GM23338 (cell line): ENCODE measurements at places on chromosomes 5 and 9. TPM values are rescaled to one million over a fixed set of nuclear protein-coding genes. Genes with fewer than 3 reads are reported as not detected.
A peak's percentile ranks its signal among the peaks of the same experiment; 100 is the strongest.

DNA sequence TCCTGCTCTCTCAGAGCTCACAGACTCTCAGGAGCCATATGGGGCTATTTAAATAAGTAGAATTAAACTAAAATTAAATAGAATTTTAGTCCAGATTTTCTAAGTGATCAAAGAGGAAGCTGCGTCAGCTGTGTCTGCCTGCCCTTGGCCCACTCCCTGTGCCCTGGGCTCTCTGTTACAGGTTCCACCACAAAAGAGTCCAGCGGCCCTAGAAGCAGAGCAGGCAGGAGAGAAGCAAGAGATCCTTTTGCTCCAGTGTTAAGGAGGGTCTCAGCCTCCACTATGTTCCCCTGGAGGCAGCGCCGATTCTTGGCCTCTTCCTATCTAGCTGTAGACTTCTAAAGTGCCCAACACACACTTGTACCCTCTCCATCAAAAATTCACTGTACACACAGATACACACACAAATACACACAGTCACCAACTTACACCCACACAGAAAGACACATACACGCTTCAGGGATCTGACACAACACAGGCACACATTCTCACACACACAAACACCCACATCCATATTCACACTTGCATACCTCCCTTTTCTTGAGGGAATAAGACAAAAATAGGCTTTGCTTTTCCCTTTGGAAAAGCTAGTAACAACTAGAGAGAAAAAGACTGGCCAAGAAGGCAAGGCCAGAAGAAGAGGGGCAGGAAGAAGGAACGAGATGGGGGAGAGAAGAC is 5.5 kb upstream of the TNIP1 start:
- no peak overlapping the region for H3K27ac ChIP-seq
- H3K27me3 ChIP-seq, result no peaks in the 10 kb centered on the region
- no peak overlapping the region for H3K4me3 ChIP-seq
- H3K36me3 ChIP-seq, result no peaks in the 10 kb centered on the region
- peaks cover 7% of the 10 kb centered on the region for H3K4me1 ChIP-seq
- DNase-seq, result no peak

- no peaks in the 10 kb centered on the region for H3K36me3 ChIP-seq
- DNase-seq, result no peak
- no peak overlapping the region for H3K4me3 ChIP-seq
Measured at GRCh38 chr5:119897537-119898370, 268.4 kb downstream of the FAM170A start.

DNA sequence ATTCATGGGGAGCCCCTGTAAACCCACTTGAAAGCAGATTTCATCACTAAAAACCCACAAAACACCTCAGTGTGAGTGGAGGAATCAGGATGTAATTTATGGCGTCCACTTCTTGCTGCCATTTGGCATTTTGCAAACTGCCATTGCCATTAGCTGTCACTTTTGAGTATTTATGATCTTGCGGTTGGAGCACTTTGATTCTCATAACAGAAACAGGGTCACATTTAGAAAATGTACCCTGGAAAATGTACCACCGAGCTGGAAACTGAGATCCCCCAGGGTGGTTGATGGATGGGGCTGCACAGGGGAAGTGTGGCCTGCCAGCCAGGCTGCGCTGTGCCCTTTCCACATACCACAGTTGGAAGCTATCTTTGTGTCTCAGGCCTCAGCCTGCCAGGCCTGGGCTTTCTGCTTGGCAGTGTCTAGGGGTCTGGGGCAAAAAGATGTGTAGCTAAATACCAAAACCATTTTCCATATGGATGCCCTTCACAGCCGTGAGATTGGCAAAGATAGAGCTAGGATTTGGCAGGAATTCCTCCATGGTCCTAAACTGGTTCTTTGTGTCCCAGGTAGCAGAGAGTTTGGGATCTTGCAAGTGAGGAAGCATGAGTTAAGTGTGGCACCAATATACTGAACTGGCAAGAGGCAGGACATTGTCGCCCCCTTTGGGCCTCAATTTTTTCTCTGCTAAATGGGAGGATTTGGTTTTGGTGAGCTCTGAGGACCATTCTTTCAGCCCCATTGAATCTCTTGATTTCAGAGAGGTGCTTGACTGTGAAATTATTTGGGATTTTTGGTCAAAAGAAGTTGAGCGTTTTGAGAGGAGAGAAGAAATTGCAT is 46.2 kb downstream of the GALNT10 start:
- peak; percentile 19 for DNase-seq
- H3K36me3 ChIP-seq, result no peaks in the 10 kb centered on the region
- no peak overlapping the region for H3K4me3 ChIP-seq
- H3K4me1 ChIP-seq, result peaks cover 8% of the 10 kb centered on the region
- no peak overlapping the region for H3K27ac ChIP-seq
- no peaks in the 10 kb centered on the region for H3K27me3 ChIP-seq

NPR3 gene
- 0.04 and 0.07 TPM in 2 replicates for total RNA-seq

INSL4 gene
- total RNA-seq, result not detected in 2 replicates

GRCh38 chr9:100449420-100449819 is 22.5 kb downstream of the MSANTD3 start:
- peaks cover 17% of the 10 kb centered on the region for H3K4me1 ChIP-seq
- no peak overlapping the region for H3K27ac ChIP-seq
- no peaks in the 10 kb centered on the region for H3K36me3 ChIP-seq
- H3K27me3 ChIP-seq, result no peaks in the 10 kb centered on the region

PSD2 gene
- 0.10 TPM in 1 of 2 replicates, not detected in the other for total RNA-seq

DNA sequence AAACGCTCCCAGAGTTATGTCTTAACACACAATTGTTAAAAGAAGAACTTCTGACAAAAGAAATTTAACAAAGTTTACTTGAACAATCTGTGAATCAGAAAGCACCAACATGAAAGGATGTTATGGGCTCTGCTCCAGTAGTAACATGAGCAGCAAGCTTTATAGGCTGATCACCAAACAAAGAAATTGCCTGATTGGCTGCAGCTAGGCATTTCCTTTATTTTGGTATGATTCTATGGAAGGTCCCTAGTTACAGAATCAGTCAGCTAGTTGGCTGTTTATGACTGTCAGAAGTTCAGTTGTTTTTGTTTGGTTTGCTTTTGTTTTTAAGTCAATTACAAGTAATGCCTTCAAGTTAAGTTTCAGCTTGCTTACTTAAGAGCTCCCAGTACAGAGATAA is 102.4 kb upstream of the SMC2 start:
- no peaks in the 10 kb centered on the region; the same call in 1 of the 2 replicates for H3K36me3 ChIP-seq
- H3K27me3 ChIP-seq, result no peaks in the 10 kb centered on the region
- no peaks in the 10 kb centered on the region for H3K4me1 ChIP-seq
- no peak for DNase-seq

- no peak for DNase-seq
- H3K27me3 ChIP-seq, result no peaks in the 10 kb centered on the region
- H3K4me3 ChIP-seq, result no peak overlapping the region
- no peak overlapping the region for H3K27ac ChIP-seq
- H3K4me1 ChIP-seq, result no peaks in the 10 kb centered on the region
Measured at GRCh38 chr5:53407373-53407772, 73.1 kb upstream of the FST start.

PDE6A gene
- total RNA-seq, result not detected in 2 replicates
